CD4-positive, CD25-positive, alpha-beta regulatory T cell (primary cell): ENCODE measurements at places on chromosomes 5 and 9. TPM values are rescaled to one million over a fixed set of nuclear protein-coding genes. Genes with fewer than 3 reads are reported as not detected.

GRCh38 chr5:173027905-173028304, 28.2 kb upstream of the CREBRF start:
- DNase-seq: no peak

GRCh38 chr5:125054146-125054545, 307.7 kb upstream of the ZNF608 start:
- no peak for DNase-seq

GRCh38 chr9:111481885-111482636, 2.1 kb downstream of the ECPAS start:
- peak; percentile 8 for DNase-seq

GRCh38 chr9:86868616-86869015, 78.7 kb downstream of the GAS1 start:
- no peak for DNase-seq

- DNase-seq: no peak
These were observed 80.0 kb upstream of the LRRTM2 start for GRCh38 chr5:138955013-138955660.

- DNase-seq: no peak
These were observed 298.1 kb upstream of the PANK3 start for GRCh38 chr5:168877132-168877892.

- no peak for DNase-seq
These were observed 145.8 kb upstream of the TUT7 start for GRCh38 chr9:86500031-86500430.

GRCh38 chr5:39846144-39846543, 421.4 kb upstream of the DAB2 start:
- DNase-seq: no peak

DNA sequence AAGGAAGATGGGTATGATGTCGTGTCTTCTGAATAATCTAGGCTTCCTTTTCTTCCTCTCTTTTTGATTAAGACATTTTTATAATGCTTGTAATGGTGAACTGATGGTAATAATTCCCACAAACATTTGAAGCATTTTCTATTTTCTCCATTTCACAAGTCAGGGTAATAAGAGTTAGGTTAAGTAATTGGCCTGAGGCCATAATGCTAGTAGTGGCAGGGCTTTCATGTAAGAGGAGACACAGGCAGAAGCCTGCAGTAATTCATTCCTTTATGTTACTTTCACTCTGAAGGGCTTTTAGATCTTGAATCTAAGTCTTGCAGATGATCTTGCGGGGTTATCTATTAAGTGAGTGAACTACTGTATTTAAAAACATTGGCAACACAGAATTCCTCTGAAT, 374.9 kb downstream of the MAT2B start:
- no peak for DNase-seq

GRCh38 chr9:137606005-137606621, 627 bp downstream of the ARRDC1 start:
- DNase-seq: peak; percentile 18

GRCh38 chr9:132943651-132944293, 644 bp downstream of the TSC1 start:
- peak; percentile 4 for DNase-seq

DNA sequence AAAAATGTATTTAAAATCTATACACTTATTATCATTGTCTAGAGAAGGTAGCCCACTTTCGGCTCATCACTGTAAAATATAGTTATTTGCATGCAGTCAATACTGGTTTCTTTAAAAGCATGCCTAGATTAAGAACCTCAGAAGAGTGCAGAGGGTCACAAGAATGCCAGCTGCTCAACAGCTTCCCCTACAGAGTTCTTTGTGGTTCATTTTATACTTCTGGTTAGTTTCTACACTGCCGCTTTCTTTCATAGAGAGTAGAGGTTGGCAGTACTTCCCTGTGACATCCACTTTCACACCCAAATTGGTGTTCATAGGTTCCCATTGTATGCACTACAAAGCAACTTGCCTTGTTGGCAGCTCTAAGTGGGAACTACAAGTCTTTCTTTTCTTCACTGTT, 137.3 kb downstream of the KIAA0825 start:
- DNase-seq: no peak

DNA sequence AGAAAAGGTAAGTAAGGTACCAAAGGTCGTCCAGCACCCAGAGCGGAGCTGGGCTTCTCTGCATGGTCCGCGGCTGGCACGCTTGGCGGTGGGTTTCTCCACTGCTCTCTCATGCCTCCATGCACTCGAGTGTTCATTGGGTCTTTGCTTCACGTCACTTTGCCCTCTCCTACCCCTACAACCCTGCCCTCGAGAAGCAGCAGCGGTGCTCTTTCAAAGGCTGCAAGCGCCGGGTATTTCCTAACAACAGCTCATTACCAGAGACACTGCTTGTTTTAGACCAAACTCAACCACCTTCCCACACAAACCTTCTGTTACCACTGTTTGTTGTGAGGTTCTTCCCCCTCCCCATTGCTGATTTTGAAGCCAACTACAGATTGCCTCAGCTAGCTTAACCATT, 21.5 kb upstream of the ZBTB34 start:
- no peak for DNase-seq

DNA sequence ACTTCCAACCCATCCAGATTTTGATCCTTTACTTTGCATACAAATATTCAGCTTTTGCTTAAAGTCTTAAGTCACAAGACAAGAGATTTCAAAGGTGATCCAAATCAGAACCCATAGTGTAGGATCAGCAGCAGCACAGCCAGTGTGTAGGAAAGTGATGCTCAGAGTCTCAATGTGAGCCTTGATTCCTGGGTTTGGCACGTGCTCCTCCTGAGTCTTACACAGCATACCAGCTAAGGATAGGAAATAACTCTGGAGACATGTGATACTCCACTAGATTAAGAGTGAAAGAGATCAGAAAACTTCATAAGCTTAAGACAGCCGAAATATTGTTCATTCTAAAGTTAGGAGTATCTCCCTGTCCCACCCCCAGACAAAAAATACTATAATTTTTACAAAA, 344.9 kb downstream of the SEMA5A start:
- no peak for DNase-seq

- no peak for DNase-seq
These were observed 52.9 kb downstream of the C9orf50 start for GRCh38 chr9:129567842-129568559.

DNA sequence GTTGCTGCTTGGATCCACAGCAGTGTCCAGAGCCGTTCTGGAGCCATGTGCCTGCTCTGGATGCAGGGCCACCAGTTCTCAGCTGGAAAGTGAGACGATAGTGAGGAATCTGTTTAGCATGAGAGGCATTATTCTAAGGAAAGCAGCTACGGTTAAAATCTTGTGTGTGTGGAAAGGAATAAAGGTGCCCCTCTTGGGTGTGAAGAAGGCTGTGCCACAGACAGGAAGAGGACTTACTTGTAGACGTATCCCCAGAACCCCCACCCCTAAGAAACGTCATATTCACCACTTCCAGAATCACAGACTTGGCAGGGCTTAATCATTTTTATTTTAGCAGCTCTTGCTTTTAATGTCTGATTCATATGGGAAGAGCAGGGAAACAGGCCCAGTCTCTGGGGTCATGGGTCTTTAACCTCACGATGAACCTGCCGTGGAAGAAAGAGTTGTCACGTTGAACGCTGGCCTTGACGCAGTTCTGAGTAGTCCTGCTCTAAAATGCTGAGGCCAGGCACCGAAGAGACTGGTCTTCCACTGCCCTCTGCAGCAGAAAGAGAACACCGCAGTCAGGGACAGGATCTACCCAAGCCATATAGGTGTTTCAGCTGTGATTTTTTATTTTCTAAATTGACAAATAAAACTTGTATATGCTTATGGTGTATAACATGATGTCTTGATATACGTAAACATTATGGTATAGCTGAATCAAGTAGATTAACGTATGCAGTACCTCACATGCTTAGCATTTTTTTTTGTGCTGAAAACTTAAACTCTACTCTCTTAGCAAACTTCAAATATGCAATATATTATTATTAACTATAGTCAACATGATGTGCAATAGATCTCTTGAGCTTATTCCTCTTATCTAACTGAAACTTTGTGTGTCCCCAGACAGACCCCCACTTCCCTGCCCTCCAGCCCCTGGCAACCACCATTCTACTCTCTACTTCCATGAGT, 38.8 kb downstream of the CARTPT start:
- peak; percentile 68 for DNase-seq

GRCh38 chr9:126854734-126855133, 5.7 kb upstream of the ZBTB34 start:
- no peak for DNase-seq

GRCh38 chr9:38681747-38682227, 38.1 kb downstream of the FAM240B start:
- no peak for DNase-seq

- DNase-seq: no peak
These were observed 606.9 kb downstream of the EBF1 start for GRCh38 chr5:158492841-158493242.

GRCh38 chr5:179141867-179142266, 81.7 kb downstream of the ZNF354C start:
- no peak for DNase-seq

DNA sequence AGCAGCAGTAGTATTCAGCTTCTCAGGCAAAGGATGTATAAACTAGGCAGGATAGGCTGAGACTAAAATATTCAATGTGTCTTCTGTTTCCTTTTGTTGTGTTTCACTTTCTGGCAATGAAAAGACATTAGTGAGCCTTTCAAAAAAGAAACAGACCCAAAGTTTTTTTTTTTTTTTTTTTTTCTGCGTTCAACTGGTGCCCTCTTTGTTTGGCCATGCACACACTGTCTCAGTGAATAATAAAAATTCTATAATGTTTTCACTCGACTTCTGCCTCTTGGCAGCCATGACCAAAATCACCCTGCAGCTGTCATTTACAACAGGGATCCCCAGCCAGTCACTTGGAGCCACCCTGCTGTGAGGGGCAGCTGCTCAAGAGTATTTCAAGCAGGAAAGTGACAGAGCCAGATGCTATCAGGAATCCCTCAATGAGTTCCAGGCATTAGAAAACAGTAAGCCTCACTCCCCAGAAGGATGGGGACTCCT, 44.0 kb upstream of the MAN2A1 start:
- DNase-seq: no peak

DNA sequence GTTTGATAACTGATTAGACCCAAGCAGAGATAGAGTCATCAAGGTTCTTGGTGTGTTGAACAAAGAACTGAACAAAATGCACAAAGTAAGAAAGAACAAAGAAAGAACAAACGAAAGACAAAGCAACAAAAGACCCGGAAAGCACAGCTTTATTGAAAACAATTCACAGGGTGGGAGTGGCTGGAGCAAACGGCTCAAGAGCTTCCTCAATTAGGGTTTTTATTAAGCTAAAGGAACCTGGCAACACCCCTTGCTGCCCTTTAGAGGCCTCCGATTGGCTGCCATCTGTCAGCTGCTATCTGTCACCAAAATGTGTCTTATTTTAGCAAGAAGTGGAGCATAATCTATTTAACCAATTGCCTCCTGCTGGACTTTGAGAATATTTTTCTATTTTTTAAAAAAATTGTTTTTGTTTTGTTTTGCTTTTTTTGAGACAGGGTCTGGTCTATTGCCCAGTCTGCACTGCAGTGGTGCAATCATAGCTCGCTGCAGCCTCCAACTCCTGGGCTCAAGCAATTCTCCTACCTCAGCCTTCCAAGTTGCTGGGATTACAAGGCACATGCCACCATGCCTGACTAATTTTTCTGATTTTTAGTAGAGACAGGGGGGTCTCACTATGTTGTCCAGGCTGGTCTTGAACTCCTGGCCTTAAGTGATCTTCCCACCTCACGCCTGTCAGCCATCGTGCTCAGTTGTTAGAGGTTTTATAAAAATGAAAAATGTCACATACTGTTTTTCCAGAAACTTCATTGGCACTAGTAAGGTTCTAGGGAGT, 7.7 kb upstream of the ABO start:
- no peak for DNase-seq

- no peak for DNase-seq
These were observed 16.2 kb upstream of the MAT2B start for GRCh38 chr5:163489055-163489744.

DNA sequence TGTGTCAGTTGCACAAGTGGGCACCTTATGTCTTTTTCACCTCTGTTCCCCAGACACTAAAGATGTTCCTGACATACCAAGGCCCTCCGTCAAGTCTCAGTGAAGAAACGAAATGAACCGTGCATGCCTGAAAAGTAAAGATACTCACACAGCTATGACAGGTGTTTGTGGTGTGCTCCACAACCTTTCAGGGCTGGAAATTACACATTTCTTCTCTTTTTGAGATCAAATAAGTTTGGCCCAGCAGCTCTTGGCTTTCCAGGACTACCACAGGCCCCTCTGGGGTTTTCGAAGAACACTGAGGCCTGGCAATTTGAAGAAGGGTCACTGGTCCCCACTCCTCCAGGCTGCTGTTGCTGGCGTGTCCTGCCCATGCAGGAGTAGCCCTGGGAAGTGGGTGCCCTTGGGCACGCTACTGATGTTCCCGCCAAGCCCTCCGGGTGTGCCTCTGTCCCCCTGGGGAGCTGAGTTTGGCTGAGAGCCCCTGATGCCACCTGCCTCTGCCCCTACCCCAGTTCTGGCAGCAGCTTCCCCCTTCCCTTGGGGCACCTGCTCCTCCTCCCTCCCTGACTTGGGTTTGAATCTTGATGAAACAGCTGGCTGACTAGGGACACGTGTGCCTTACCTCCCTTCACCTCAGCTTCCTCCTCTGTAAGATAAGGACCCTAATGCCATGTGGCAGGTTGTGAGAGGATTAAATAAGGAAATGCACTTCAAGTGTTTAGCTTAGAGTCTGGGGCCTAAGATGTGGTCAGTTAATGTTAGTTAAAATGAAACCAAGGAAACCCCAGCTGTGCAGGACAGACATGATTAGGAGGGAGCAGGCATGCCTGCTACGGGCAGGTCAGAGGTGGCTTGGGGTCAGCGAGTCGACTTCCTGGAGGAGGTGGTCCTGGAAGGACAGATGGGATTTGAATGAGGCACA, 49.1 kb upstream of the GADD45G start:
- no peak for DNase-seq

DNA sequence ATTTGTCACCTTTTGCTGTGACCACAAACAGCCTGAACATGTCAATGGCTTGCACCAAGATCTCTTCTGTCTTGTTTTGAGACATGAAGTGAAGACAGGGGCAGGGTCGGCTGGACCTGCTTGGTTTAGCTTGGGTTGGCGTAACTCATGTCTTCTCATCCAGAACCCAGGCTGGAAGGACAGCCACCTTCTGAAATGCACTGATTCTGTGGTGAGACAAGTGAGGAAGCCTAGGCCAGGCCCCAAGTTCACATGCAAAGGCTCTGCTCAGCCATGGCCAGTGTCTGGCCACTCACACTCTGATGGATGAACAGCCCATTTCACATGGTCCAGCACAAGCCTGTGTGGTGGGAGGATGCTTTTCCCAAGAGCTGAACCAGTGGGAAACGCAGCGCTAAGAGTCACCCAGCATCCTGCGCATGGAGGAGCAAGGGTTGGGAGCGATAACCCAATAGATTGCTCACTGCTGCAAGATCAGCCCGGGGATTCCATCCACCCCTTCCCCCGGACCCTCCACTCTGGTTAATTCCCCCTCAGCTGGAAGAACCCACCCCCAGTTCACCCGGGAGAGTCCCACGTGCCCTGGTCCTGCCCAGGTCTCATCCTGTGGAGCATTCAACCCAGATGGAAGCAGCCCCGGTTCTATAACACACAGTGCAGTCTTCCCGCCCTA, 16.2 kb upstream of the MED10 start:
- DNase-seq: no peak

The PCDH1 gene
- total RNA-seq: 0.20 TPM

The TXNDC8 gene
- not detected for total RNA-seq

The HTR4 gene
- total RNA-seq: not detected

The POMT1 gene
- 52.3 TPM for total RNA-seq

The TICAM2 gene
- 0.67 TPM for total RNA-seq

The CDC14B gene
- 7.1 TPM for total RNA-seq

The GABRA1 gene
- total RNA-seq: not detected

The IL31RA gene
- total RNA-seq: not detected

The PAEP gene
- not detected for total RNA-seq

The STOML2 gene
- 35.7 TPM for total RNA-seq
